GM12892 (cell line): ENCODE measurements at places on chromosomes 11 and 22.

GRCh38 chr11:112841729-112842128, 119.5 kb upstream of the NCAM1 start:
- DNase-seq: no peak

- DNase-seq: no peak
Observed at GRCh38 chr11:13357232-13357631, 79.6 kb downstream of the BMAL1 start.

- DNase-seq: no peak
Observed at GRCh38 chr22:26393929-26394328, 35.1 kb upstream of the ASPHD2 start.

- DNase-seq: no peak
Observed at GRCh38 chr22:38292694-38293093, 19.9 kb upstream of the TMEM184B start.

DNA sequence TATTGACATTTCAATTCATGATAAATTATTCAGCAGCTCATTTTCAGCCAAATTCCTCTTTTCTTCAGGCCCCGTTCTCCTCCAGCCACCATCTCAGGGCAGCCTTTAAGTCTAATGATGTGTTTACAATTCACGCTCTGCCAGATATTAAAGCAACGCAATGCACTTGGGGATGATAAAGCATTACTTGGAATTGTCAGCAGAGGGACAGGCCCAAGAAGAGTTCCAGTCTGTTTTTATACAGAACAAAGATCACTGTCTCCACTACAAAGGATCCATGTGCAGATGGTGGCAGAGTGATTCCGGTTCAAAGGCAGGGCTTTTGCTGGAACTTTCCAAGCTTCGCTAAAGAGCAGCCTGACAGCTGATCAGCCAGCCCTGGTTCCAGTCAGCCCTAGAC, 13.6 kb upstream of the GALNT18 start:
- DNase-seq: no peak

DNA sequence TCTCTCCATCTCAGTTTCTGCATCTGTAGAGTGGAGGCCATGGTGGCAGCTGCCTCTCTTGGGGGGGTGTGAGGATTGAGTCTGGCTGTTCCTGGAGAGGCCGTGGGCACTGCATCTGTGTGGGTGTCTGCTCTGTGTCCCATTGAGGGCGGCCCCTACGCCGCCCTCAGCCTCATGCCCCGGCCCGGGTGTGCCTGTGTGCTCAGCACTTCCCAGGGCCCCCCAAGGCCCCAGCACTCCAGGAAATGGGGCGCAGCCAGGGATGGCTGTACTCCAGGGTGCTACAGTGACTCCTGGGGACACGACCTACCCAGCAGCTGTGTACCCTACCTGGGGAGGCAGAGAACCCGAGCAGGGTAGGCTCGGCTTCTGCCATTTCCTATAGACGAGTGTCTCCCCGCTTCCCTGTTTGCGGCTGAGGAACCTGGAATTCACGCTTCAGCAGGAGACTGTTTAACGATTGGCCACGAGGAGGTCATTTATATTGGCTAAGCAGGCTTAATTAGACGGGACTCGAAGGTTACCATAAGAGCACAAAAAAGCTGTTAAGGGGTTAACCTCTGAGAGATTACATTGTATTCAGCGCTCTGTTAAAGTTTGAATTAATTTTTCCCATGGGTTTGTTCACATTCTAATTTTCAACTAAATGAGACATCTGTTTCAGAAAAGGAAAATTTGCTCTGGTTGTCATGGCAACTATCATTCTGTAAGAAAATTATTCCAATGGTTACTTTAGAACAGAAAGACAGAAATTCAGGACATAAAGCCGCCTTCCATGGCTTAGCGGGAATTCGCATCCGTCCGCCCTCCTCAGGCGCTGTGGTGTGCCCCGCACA, 76.4 kb downstream of the MPPED1 start:
- DNase-seq: no peak

- no peak for DNase-seq
Observed at GRCh38 chr11:68430801-68431200, 29.8 kb upstream of the PPP6R3 start.

DNA sequence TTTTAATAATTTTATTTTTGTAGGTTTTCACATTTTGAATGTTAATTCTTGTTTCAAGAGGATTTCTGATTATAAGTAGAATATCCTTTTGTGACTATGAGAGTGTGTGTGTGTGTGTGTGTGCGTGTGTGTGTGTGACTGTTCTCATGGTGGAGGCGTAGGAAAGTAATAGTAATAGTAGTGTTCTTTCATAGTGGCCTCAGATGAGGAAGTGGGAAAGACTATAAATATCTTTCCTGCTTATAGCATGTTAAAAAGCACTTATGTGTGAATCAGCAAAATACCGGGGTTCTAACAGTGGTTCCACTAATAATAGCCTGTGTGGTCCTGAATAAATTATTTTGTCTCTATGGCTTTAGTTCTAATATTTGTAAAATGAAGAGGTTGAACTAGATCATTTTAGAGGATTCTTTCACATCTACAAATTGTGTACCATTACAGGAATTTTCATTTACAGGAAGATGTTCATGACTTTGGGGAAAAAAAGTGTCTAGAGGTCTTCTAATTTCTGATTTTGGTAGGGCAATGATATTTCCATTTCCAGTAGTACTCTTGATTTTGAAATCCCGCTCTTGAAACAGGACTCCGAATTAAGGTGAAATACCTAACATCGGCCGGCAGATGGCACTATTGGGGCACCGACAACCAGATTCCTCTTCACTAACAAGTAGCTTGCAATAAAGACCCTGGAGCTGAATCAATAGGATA, 29.9 kb upstream of the OR10G7 start:
- DNase-seq: no peak

- no peak for DNase-seq
Observed at GRCh38 chr11:35615921-35616900, 2.0 kb upstream of the FJX1 start.

DNA sequence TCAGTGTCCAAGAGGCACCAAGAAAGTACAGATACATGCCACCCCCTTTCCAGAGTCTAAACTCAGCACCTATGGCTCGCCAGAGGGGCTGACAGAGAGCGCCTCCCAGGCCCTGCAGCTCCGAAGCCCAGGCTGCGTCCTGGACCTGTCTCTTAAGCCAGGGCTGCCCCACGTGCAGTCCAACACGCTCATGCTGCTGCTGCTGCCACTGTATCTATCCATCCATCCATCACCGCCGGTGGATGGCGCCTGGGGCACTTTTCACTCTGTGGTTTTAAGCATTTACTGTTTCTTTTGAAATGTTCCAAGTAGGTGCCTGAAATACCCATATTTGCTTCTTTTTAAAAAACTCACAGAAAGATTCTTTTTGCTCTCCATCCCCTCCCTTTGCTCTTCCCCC, 41.8 kb downstream of the MACROD1 start:
- DNase-seq: no peak

DNA sequence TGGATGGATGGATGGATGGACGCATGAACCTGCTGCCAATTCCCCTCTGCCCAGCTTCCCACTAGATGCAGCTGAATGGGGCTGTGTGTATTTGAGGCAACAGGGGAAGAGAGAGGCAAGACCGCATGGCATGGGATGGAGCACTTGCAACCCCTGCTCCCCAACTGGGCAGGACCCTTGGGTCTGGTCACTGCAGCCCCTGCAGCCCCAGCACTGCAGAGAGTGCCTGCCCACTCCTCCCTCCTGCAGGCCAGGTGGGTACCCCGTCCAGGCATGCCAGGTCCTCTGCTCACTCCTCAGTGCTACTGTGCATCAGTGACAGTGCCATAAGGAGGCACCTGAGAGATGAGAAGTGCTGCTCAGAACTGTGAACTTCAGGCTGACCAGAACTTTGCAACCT, 40.3 kb downstream of the OSBPL5 start:
- no peak for DNase-seq

DNA sequence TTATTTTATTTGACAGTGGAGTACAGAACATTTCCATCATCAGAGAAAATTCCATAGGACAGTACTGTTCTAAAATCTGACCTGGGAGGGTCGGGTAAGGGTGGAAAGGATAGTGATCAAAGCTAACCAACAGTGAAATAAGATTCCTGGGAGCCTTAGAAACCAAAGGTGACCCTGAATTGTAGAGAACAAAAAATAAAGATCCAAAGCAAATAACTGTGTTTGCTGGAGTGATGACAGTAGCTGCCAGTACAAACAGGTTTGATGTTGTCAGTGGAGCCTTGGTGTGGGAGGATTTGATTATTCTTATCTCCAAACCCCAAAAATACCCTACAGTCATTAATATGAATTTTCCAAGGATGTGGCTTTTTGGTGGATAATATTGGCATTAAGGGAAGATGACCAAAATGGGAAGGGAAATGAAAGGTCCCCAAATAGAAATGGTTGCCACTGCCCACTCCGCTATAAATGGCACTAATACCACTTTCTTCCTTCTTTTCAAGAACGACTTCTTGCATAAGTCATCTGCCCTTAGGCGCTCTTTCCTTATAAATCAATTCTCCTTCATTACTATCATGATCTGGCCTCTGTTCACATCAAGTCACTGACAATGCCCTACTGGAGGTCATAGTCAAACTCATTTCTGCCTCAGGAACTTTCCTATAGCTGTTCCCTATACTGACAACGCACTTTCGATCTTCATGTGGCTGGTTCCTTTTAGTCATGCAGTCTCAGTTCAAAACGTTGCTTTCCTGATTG, 44.4 kb downstream of the EHF start:
- no peak for DNase-seq

DNA sequence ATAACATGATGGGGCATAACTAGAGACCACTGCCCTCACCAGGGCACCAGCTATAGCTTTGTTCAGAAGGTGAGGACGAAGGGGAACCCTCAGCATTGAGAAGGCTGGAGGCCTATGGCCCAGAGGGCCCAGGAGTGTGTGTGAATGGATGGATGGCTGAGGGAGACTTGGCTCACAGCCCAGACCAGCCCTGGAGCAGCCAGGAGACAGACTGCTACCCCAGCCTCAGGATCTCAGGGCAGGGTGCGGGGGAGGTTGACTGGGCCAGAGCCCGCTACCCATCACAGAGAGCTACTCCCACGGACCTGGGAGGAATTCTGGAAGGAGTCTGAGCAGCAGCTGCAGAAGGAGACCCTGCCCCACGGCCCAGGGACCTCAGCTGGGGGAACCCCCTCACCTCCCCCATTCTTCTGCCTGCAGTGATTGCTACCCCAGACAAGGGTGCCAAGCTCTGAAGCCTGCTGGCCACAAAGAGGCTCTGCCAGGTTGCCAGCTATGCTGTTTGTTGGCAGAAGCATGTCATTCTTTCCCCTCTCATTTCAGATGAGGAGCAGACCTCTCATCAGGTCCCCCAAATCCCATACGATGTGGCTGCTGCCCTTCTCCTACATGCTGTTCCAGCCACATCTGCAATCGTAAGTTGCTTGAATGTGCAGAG, 5.4 kb upstream of the CSDC2 start:
- no peak for DNase-seq

GRCh38 chr22:24978308-24978707, 25.8 kb downstream of the KIAA1671 start:
- DNase-seq: no peak

- no peak for DNase-seq
Observed at GRCh38 chr22:38290347-38290746, 17.5 kb upstream of the TMEM184B start.

GRCh38 chr11:73308961-73309919, 1.2 kb downstream of the ARHGEF17 start:
- DNase-seq: no peak

GRCh38 chr11:111846636-111847035, 24.7 kb downstream of the ALG9 start:
- DNase-seq: no peak

- no peak for DNase-seq
Observed at GRCh38 chr22:40709752-40710413, 30.6 kb downstream of the MCHR1 start.

DNA sequence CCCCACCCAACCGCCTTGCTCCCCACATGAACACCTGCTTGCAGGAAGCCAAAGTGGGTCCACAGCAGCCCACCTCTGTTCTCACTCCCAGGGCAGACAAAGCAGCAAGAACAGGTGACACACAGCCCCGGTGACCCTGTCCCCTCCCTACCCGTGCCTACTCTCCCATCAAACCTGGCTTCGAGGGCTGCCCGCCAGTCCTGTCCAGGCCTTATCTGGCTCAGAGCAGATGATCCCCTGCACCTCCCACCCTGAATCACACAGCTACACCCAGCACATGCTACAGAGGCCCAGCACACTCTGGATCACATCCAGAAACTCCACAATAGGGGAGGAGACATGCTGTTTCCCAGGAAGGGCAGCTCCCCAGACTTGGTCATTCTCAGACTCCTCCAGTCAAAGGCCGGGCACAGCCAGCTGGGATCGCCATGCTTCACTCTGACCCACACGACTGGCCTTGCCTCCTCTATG, 6.2 kb upstream of the RGL4 start:
- no peak for DNase-seq

- no peak for DNase-seq
Observed at GRCh38 chr11:35518766-35519165, 6.7 kb downstream of the PAMR1 start.

DNA sequence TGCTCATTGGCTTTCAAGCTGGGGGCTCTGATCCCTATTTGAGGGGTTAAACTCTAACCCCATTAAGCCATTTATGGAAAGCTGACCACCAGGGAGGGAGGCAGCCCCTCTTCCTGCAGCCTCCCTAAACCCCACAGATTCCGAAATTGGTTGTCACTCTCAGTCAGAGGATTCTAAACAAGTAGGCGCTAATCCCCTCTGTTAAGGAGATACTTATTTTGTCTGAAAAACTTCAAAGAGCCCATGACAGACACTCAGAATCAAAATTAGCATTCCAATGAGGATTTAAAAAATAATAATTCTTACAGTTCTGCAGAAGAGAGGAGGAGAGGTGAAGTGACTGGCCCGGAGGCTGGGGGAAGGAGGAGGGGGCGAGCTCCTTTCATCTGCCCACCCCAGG, 69.7 kb upstream of the LMO1 start:
- no peak for DNase-seq

GRCh38 chr22:19802001-19802893, 41.7 kb downstream of the TBX1 start:
- DNase-seq: no peak
